ENCODE measurements at places on chromosomes 11 and 22.

DNA sequence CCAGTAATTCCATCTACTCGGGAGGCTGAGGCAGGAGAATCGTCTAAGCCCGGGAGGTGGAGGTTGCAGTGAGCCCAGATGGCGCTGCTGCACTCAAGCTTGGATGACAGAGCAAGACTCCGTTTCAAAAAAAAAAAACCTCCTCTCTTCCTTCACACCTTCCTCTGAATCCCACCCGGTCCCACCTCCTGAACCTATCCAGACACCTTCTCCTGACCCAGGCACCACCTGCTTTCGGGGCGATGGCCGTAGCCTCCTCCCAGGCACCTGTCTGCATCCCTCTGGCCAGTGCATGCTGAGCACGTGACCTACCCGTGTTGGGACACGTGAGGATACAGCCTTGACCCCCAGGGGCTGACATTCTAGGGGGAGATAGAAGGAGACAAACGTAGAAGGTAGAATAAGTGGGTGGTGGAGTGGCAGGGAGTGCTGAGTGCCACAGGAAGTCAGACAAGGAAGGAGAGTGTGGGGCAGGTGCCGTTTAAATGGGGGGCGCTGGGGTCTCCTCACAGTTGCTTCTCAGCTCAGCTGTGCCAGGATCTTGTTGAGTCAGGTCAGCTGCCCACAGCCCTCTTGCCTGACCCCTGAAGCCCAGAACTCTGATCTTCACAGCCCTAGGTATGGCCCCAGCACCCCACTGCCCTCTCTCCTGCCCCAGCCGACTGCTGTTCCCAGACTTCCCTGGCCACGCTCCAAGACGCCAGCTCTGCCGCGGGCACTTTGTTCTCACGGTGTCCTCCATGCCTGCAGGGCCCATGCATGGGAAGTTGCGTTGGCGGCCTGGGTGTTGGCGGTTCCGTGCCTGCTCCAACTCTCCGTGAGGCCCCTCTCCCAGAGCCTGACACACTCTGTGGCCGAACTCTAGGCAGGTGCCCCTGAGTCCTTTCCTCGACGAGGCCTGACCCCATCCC is 1.2 kb upstream of the MIOX start:
- DNase-seq, result no peak

- DNase-seq, result peak; percentile 3
Measured at GRCh38 chr11:108592591-108593213, 866 bp downstream of the EXPH5 start.

DNA sequence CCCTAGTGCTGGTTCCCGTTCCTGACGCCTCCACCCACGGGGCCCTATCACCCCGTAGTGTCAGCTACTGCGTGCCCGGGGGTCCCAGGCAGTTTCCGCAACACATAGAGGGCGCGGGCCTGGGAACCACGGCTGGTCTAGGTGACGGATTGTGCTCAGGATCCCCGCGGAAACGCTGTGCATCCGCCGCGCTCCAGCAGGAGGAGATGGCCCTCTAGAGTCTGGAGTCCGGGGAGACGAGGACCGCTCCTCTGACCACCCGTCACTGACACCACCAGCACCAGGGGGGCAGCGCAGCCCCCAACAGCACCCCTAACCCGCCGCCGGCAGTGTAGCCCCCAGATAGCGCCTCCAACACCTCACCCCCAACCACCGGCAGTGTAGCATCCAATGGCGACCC is 4.4 kb upstream of the RFPL3 start:
- DNase-seq, result no peak

- DNase-seq, result no peak
Measured at GRCh38 chr22:37197451-37198257, 9.6 kb upstream of the C1QTNF6 start.

DNA sequence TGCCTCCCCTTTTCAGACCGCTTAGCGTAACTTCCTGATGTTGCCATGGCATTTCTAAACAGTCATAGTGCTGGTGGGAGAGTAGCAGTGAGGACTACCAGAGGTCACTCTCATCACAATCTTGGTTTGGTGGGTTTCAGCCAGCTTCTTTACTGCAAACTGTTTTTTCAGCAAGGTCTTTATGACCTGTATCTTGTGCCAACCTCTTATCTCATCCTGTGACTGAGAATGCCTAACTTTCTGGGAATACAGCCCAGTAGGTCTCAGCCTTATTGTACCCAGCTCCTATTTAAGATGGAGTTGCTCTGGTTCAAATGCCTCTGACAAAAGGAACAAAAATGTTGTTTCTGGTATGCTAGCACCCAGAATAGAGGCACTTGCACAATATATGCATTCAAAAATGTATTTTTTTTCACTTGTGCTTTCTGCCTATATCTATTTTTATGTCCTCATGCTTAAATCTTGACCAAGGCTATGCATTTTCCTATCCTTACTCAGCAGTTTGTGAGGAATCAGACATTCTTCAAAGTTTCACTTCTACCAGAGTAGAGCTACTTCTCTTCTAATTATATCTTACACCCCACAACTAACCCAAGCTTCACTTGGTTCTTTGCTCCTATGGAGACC is 16.1 kb upstream of the OR51M1 start:
- no peak for DNase-seq

GRCh38 chr22:36918586-36919284 is 5.3 kb downstream of the CSF2RB start:
- no peak for DNase-seq

DNA sequence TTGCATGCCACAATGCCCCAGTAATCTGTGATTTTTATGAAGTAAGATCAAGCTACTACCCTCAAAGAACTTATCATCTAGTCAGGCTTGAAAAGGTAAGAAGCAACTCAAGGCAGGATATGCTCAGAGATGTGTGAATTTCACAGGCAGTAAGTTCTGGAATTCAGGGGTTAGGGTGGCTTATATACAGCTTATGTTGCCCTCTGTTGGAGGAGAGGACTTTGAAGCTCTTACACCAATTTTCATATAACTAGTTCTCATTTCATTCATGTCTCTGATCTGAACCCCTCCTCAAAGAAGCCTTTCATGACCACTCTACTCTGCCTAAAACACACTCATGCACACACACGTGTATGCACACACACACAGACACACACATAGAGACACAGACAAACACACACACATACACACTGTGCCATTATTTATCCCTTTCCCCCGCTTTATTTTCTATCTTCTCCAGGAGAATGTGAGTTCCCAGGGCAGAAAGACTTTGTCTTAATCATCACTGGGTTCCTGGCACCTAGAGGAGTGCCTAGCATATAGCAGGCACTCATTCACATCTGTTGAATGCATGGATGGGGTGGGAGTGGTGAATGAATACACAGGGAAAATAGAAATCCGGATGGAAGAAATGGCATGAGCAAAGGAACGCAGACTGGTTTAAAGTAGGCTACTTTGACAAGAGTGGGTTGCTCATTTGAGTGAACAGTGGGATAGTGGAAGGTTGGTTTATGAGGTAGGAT is 220.7 kb upstream of the ZBED5 start:
- DNase-seq, result no peak

- DNase-seq, result no peak
Measured at GRCh38 chr11:6433998-6434660, 6.7 kb downstream of the HPX start.

DNA sequence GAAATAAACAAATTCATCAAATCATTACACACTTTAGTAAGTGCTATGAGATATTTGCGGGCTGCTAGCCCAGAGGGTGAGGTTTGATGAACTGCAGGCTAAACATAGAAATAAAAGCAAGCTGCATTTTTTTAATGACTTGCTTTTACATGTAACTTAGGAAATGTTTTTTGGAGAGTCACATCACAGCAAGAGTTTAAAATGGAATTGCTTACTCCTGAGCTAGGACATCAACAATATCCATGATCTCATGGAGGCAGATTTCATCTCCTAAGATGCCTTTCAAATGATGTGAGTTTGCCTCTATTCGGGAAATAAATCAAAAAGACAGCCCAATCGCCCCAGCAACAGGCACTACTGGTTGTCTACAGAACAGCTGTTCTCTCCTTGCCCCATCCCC is 73.4 kb upstream of the CD44 start:
- DNase-seq, result no peak

- DNase-seq, result no peak
Measured at GRCh38 chr11:1225386-1226225, 2.7 kb downstream of the MUC5B start.

GRCh38 chr11:73983741-73984538 is 1.3 kb upstream of the UCP2 start:
- DNase-seq, result no peak

- no peak for DNase-seq
Measured at GRCh38 chr11:27592098-27592780, 85.7 kb upstream of the LIN7C start.

GRCh38 chr11:36253238-36253637 is 36.0 kb downstream of the COMMD9 start:
- no peak for DNase-seq

GRCh38 chr22:50540381-50540780 is 5.3 kb upstream of the KLHDC7B start:
- no peak for DNase-seq

DNA sequence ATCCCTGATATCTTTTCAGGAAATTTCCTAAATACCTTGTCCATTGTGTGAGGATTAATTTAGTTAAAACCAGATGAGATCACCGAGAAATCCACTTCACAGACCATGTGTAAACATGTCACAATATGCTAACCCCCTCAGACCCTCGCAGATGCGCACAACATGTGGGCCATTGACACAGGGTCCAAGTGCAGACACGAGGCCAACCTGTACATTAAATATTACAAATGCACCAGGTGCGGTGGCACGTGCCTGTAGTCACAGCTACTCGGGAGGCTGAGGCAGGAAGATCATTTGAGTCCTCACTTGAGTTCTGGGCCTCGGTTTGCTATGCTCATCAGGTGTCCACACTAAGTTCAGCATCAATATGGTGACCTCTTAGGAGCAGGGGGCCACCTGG is 9.9 kb upstream of the TMPRSS4 start:
- DNase-seq, result no peak

GRCh38 chr22:46289244-46289891 is 7.3 kb upstream of the GTSE1 start:
- peak; percentile 60 for DNase-seq

GRCh38 chr11:134527382-134528243 is 115.6 kb upstream of the B3GAT1 start:
- no peak for DNase-seq

- DNase-seq, result peak; percentile 83
Measured at GRCh38 chr11:57644748-57645688, 4.7 kb downstream of the YPEL4 start.

- DNase-seq, result no peak
Measured at GRCh38 chr11:128852327-128853023, 14.6 kb downstream of the KCNJ1 start.

- no peak for DNase-seq
Measured at GRCh38 chr11:66281001-66281400, 3.0 kb downstream of the CNIH2 start.

DNA sequence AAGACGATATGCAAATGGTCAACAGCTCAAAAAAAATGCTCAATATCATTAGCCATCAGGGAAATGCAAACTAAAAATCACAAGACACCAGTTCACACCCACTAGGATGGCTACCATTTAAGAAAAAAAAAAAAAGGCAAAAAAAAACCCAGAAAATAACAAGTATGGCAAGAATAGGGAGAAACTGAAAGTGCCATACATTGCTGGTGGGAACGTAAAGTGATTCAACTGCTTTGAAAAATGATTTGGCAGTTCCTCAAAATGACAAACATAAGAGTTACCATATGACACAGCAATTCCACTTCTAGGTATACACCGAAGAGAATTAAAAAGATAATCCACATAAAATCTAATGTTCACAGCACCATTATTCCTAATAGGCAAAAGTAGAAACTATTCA is 47.5 kb downstream of the PICALM start:
- DNase-seq, result no peak

DNA sequence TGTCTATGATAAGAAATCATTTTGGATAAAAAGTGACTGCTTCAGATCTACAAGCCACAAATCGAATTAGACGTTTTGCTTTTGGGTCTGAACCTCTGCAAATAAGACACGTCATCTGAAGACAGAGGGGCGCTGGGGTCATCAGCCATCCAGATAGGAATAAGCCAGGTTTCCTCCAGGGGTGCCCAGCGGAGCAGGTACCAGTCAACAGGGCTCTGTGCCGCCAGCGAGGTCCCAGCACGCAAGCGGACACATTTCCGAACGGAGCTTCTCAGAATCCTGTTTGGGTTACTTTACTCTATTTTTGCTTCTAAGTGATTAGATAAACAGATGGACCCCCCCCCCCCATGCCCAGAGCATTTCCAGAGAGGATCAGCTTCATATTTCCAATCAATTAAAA is 873.8 kb downstream of the BRD1 start:
- no peak for DNase-seq

DNA sequence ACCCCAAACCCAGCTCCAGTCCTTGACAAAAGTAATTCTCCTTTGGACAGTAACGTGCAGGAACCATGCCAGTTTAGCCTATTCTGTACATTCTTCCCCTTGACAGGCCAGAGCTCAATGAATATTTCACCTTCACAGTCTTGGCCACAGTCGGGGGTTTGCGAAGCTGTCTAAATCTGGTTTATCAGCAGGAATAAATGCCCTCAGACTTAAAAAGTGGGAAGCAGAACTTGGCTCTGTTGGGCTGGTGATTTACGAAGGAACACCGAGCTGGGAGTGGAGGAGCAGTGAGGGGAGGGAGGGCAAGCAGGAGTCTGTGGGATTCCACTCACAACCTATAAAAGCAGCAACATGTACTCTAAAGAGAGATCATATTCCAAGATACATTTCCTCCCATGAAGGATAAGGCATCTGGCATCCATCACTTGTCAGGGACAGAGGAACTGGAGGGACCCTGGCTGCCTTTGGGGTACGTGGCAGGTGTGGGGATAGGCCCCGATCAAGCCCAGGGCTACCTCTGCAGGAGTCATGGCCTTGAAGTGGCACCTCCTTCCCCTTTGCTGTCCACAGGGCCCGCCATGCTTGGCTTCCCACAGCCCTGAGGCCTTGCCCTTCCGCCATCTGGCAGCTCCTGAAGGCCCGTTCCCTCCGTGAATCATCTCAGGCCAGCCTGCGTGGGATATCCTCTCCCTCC is 154.3 kb downstream of the ADAMTS15 start:
- DNase-seq, result no peak

DNA sequence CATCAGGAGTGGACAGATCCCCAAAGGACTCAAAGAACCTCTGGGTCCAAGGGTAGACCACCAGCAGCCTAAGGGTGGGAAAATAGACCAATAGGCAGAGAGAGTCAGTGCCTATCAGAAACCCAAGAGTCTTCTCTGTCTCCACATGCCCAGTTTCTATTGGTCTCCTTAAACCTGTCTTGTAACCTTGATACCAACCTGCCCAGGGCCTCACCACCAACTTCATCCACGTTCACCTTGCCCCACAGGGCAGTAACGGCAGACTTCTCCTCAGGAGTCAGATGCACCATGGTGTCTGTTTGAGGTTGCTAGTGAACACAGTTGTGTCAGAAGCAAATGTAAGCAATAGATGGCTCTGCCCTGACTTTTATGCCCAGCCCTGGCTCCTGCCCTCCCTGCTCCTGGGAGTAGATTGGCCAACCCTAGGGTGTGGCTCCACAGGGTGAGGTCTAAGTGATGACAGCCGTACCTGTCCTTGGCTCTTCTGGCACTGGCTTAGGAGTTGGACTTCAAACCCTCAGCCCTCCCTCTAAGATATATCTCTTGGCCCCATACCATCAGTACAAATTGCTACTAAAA is at the start of gene HBB:
Gene HBB (minus strand): TSS at position 340 of the 579 bp plus-strand sequence. CDS start 50 bp downstream, at position 290.
- DNase-seq, result no peak

GRCh38 chr22:48778308-48779195 is 1049.1 kb downstream of the BRD1 start:
- DNase-seq, result no peak
